ENCODE measurements at places on chromosomes 12 and 14.

GRCh38 chr14:72610096-72610830, 283.6 kb downstream of the DPF3 start:
- no peak for DNase-seq

- peak; percentile 61 for DNase-seq
Observed at GRCh38 chr12:95859344-95859816, 628 bp downstream of the SNRPF start.

DNA sequence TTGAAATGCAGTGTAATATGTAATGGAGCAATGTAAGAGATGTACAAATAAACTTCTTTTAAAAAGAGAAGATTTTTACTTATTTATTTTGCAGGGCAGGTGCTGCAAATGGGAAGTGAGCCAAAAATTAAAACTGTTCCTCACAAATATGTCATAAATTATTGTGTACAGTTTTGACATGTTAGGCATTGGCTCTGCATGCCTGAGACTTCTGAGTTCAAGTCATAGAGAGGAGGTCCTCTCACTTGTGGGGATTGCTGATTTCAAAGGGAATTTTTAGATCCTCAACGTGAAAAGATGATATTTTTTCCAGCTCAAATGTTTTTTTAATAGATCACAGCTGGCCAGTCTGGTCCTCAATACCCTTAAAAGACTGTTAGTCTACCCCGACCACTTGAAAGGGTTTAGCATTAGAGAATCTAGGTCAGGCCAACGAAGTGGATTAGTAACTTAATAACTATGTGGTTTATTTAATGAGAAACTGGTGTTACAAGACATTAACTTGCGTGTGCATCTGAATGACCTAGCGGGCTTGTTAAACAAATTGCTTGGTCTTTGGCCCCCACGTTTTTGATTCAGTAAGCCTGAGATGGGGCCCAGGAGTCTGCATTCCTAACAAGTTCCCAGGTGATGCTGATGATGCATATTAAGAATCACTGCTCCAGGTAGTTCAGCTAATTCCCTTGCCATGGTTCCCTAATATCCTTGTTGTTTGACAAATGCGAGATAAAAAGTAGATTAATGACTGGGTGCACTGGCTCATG, 30.9 kb upstream of the WDR89 start:
- no peak for DNase-seq

DNA sequence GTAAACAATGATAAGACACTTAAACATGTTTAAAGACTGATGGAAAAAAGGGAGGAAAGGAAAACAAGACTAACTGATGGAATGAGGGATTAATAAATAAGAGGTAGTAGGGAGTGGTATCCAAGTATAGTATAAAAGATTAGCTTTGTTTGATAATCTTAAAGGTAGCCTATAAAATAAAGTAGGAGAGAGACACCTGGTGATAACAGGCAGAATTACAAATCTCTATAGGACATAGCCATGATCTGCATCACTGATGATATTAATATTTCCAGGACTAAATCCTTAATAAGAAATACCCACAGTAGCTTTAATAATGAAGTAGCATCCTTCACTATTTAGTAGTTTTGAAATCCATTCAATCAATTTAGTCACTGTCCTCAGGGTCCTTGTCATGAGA, 30.4 kb downstream of the DLGAP5 start:
- peak; percentile 68 for DNase-seq

DNA sequence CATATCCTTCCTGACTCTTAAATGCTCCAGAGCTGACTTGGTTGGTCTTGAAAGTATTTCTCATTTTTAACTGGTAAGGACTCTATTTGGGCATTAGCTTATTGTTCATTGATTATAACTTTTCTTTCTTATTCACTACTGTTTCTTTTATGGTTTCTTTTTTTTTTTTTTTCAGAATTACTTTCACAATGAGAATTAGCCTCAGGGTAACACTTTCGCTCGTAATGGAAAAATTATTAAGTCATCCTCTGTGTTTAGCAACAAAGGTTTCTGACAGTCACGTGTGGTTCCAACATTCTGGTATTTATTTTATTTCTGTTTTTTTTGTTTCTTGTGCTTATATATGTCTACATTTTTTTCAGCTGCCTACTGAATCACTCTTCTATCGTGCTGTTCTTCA, 80.0 kb downstream of the METTL25 start:
- no peak for DNase-seq

- DNase-seq: no peak
Observed at GRCh38 chr12:27539191-27539631, 15.2 kb downstream of the PPFIBP1 start.

DNA sequence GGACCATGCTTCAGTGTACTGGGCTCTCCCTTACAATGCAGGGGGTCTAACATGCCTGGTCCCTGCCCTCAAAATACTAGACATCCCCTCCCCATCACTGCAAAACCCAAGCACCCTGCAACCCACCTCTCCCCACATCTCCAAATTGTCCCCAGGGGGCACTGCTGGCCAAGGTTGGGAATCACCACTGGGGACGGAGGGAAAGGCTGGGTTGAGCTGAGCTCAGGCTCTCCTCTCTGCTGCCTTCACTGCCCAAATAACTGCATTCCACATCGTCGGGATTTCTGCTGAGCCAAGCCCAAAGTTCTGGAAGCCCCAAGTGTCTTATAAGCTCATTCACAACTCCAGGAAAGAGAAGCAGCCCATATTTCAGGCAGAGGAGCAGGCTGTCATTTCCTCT, 69.6 kb downstream of the NT5DC3 start:
- DNase-seq: peak; percentile 59

- no peak for DNase-seq
Observed at GRCh38 chr12:124165695-124166094, 129.2 kb upstream of the RFLNA start.

DNA sequence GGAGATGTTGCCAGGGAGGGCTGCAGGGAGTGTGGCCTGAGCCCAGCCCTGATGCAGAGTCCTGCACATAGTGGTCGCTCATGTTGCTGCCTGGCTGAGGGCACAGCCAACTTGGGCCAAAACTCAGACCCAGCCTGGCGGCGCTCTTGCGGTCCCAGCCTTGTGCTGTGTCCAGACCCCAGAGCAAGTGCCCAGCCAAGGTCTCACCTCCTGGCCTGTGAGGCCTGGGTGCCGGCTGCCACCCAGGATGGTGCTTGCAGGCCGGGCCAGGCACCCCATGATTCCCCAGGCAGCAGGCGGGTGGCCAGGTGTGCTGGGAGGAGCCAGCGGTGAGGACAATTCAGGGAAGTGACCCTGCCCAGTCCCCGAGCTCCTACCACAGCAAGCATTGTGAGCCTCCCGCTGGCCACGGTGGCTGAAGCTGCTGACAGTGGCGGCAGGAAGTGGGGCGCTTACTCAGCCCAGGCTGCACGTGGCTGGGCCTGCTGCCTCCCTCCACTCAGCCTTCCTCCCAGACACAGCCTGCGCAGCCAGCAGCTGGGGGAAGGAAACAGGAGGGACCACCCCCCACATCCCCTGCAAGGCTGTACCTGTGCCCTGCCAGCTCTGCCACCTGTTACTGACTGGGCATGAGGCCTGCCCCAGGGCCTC, 17.7 kb upstream of the PGF start:
- DNase-seq: peak; percentile 30

Measured in hematopoietic multipotent progenitor cell treated with erythropoietin and hydrocortisone succinate and interleukin-3 and kit ligand, for 6 days (in vitro differentiated cells).